IMR-90 (cell line): ENCODE measurements at places on chromosomes 6 and 20.

GRCh38 chr20:26135325-26136110 lies 438.9 kb upstream of the ZNF337 start:
- DNase-seq = no peak

- no peak for DNase-seq
These were observed 67.9 kb upstream of the TULP4 start for GRCh38 chr6:158244373-158244772.

GRCh38 chr6:166351715-166352285 lies 9.5 kb upstream of the SFT2D1 start:
- no peak for DNase-seq

DNA sequence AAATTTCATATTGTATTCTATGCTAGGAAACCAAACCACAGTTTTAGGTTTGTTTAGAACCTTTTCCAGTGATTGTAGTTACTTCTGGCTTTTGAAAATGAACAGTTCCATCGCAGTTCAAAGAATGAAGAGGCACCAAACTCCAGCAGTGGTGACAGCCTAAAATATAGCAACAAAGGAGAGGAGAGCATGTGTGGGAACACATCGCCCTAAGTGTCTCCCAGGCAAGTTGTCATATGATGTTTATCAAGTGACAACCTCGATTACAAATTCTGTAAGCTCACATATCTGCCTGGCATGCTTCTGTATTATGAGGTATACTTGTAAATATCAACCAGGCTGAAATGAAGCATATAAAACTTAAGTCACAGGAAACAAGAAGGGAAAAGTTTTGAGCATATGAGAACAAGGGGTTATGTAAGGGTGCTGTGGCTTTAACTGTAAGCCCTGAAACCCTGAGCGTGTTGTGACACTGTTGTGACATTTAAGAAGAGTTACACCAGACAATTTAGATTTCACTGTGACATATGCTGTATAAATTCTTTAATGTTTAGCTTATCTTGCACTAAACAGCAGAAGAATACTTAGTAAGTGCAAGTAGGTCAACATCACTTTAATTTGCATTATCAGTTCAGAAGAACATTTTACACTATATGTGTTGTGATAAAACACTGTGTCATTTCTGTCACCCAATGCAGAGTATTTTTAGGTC lies 29.1 kb upstream of the FBXL4 start:
- DNase-seq = no peak

- DNase-seq = no peak
These were observed 50.0 kb upstream of the ECI2 start for GRCh38 chr6:4185419-4185818.

GRCh38 chr6:14732226-14732843 lies 513.5 kb upstream of the JARID2 start:
- DNase-seq = no peak

DNA sequence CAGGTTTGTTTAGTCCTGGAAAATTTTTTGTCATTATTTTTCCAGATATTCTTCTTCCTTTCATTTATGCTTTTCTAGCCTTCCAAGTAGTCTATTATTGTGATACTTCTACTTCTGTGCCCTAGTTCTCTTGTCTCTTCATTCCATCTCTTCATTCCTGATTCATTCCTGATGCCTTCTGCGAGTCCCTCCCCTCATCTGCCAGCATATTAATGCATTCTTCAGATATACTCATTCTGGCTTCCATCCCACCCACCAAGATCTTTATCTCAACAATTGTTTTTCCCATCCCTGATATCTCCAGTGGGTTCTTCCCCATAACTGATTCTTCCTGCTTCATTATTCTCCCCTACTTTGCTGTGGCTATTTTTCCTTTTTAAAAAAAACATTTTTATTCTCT lies 35.2 kb downstream of the ALDH5A1 start:
- DNase-seq = no peak

DNA sequence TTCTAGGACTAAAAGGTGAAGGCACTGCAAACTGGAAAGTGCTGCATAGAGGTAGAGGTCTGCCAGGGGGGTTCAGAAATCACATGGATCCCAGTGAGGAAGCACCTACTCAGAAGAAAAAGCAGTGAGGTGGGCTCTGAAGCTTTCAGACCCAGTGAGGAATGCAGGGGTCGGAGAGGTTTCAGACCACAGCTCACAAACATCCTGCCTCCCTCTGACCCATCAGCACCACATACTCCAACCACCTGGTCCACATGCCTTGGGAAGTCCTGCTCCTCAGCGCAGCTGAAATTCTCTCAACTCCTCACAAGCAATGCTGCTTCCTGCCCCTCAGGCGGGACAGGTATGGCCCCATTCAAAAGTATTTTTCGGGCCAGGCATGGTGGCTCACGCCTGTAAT lies 20.2 kb downstream of the MRPL14 start:
- DNase-seq = peak; percentile 33

DNA sequence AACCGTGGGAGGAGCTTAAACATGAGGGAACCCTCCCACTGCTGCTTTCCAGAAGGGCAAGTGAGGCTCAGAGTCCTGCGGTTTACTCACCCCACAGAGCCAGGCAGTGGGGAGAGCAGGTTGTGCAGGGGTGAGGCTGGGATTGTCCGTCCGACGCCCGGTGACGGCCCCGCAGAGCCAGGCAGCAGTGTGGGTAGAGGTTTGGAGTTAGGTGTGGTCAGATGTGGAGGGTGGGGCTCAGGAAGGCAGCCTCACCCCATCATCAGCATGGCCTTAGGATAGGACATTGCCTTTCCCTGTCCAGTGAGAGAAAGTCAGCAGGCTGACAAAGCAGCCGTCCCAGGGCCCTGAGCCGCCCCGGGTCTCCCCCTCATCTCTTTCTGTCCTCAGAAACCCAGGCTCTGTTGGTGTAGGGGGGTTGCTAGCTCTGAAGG lies 234.6 kb downstream of the DLL1 start:
- no peak for DNase-seq

DNA sequence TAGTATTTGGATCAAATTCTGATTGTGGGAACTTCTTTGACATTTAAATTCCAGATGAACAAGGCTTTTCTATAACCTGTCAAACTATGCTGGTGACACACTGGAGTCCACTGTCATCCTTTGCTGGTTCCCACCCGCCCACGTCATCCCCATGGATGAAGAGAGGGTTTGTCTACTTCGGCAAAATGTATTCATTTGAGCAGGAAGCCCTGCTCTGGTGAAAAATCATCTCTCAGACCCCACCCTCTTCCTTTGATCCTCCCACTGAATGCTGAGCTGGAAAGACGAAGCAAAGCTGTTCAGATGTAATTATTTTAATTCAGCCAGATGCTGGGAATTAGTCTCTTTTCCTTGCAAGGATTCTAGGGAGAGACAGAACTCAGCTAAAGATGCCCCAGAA lies 50.5 kb downstream of the CPNE5 start:
- DNase-seq = peak; percentile 11

DNA sequence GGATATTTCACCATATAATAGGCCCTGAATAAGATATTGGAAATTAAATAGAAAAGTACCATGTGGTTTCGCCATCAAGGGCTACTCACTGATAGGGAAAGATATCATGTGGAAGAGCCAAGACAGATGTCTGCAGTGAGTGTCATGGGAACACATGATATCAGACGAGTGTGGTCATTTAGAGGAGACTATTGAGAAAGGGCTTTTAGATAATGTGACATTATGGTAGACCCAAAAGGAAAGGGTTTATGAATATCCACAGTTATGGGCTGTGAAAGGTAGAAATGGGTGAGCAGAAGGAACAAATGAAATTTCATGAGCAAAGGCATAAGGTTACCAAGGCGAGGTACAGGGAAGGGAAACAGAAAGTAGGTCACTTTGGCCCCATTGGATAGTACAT lies 182.3 kb upstream of the PRSS16 start:
- DNase-seq = no peak

DNA sequence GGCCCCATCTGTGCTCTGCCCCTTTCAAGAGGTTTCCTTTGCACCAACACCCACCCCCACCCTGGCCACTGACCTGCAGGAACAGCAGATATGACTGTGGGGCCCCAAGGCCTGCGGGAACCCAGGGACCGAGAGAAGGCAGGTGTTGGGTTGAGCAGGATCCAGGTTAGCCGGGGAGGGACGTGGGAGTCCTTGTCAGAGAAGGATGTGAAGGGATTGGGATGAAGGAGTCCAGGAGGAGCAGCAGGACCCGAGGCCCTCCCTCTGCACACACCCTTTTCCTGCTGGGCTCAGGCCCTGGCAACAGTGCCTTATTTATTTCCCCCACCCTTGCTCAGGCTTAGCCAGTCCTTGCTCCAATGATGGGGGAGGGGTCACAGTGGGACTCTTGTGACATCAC lies 193.0 kb upstream of the PROKR2 start:
- DNase-seq = no peak

GRCh38 chr6:89828988-89829471 lies 650 bp upstream of the CASP8AP2 start:
- no peak for DNase-seq

- peak; percentile 12 for DNase-seq
These were observed 38.5 kb upstream of the DEK start for GRCh38 chr6:18302561-18303439.

DNA sequence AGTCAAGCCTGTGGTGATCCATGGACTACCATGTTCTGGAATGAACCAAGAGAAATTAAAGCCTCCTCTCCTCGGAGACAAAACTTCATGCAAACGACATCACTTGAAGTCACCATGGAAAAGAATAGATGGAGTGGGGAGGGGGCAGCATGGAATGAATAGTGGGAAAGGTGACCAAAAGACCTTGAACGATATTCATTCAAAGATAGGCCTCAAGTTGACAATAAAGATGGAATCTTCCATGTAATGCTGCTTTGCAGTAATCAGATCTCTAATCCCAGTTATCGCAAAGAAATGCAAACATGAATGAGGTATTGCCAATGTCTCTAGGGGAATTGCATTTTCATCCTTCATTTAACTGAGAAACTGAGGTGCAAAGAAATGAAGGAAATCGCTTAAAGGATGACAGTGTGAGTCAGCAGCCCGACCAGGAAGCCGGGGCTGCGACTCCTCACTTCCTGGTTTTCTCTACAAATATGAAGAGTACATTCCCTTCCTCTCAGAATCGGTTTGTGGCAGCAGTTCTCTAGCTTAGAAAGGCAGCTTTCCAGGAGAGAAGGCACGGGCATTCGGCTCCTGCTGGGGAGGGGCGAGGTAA lies 65.6 kb upstream of the RREB1 start:
- no peak for DNase-seq

DNA sequence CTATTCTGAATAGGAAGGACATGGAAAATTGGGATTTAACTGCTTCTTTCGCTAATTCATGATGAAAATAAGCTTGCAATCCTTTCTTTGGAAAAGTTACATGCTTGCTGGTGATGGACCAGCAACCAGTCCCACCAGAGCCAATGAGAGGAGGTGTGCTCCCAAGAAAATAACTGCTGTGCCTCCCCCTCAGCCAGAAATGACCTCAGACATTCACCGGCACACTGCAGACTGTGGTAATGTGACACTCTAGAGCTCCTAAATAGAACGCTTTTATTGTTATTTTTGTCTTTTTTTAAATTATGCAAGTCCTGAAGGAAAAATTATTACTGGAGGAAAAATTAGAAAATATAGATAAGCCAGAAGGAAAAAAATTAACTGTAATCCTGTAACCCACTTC lies 2.6 kb downstream of the PYGB start:
- DNase-seq = peak; percentile 18

- DNase-seq = no peak
These were observed 6.2 kb upstream of the BANF2 start for GRCh38 chr20:17693444-17694001.

- no peak for DNase-seq
These were observed 94.3 kb downstream of the THBS2 start for GRCh38 chr6:169159331-169159730.

DNA sequence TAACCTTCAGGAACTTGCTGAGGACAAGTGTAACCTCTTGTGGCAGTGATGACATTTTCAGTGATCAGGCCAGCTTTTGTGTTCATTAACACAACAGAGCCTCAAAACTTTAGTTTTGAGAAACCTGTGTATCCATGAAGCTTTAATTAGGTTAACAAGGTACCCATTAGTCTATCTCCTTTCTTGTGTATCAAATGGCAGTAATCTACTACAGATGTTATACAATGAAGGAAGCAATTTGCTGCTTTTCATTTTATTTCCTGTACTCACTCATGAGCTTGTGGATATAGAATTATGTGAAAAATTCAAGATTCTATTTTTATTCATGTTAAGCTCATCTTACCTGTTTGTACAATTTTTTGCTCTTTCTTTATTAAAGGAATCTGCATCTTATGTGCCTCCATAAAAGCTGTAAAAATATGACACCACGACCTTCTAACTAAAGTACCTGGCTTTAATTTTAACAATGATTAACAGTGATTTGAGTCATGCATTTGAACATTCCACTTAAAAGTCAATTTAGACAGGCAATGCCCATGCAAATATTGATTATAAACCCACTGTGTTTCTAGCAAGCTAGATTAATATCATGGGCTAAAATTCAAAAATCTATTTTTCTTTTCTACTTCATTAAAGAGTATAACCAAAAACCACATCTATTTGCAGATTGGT lies 897.3 kb downstream of the KIF16B start:
- DNase-seq = no peak

- no peak for DNase-seq
These were observed 26.8 kb upstream of the TFAP2A start for GRCh38 chr6:10441655-10442009.

DNA sequence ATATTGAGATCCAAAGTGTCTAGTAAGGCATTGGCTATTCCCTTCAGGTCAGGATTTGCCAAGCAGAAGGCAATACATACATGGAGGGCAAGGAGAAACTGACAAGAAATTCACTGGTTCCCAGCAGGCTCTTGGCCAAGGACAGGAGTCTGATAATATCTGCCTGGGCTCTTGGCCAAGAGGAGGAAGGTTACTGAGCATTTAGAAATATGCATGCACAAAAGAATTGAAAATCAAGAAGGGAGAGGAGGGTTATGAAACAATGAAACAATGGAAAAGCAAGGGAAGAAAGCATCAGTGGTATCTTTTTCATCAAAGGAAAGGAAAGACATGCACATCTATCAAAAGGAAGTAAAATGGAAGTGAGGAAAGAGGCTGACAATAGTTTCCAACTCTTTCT lies 42.4 kb downstream of the ARHGAP18 start:
- DNase-seq = peak; percentile 50

GRCh38 chr6:157143171-157143889 lies 180.0 kb downstream of the TMEM242 start:
- DNase-seq = peak; percentile 98

GRCh38 chr6:135299256-135299655 lies 118.1 kb downstream of the MYB start:
- DNase-seq = peak; percentile 75

GRCh38 chr6:43075670-43076463 lies at the start of gene PTK7:
TSS of gene PTK7 (plus strand) at chr6:43076314. CDS start at chr6:43076489, 175 bp downstream.
- DNase-seq = peak; percentile 54

DNA sequence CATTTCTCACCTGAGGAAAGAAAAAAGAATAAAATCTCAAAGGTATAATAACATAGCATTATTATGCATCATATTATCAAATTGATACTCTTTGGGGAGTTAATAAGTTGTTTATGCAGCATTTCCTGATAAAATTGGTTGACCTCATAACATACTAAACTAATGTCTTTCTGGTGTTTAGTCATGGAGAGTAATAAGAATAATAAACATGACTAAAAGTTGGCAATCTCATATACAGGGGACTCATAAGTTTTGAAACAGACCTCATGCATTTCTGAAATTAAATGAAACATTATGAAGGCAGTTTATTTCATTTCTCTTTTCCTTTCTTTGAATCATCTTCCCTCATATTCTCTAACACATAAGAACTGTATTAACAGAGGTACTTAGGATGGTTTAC lies 60.5 kb upstream of the PRDM1 start:
- peak; percentile 89 for DNase-seq
